ENCODE measurements at places on chromosomes 5 and 9.

GRCh38 chr9:5708414-5708813 is 79.5 kb downstream of the RIC1 start:
- DNase-seq: no peak

DNA sequence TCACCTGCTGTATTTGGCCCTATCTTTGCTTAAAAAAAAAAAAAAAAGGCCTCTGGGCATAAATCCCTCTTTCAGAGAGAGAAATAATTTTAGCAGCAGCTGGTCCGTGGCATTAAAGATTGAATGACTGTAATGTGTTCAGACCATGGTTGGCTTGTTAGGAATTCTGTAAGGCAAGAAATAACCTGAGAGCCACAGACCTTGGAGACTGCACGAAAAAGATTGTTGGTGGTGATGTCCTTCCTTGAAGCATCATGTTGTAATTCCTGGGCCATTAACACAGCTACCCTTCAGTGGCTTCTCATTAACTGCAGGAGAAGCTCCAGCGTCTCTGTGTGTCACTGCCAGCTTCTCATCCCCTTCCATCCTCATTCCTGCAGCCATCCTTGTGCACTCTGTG is 79.0 kb downstream of the SGCD start:
- DNase-seq: no peak

GRCh38 chr5:40261984-40262383 is 417.7 kb upstream of the PTGER4 start:
- DNase-seq: no peak

DNA sequence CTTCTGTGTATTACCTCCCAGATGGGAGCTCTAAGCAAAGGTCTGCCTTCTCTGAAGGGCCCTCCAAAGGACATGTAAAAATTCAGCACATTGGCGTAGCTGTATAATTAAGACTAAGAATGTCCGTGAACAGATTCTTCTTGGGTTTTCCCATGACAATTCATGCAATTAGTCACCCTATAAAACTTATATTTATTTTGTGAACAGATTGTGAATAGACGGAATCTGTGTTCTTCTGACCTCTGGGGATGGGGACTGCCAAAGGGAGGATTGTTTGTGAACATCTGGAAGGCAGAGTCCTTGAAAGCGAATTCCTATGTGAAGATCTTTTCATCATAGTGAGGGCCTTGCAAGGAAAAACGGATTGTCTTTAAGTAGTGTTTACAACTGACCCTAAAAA is 111.3 kb downstream of the EGFLAM start:
- DNase-seq: no peak

DNA sequence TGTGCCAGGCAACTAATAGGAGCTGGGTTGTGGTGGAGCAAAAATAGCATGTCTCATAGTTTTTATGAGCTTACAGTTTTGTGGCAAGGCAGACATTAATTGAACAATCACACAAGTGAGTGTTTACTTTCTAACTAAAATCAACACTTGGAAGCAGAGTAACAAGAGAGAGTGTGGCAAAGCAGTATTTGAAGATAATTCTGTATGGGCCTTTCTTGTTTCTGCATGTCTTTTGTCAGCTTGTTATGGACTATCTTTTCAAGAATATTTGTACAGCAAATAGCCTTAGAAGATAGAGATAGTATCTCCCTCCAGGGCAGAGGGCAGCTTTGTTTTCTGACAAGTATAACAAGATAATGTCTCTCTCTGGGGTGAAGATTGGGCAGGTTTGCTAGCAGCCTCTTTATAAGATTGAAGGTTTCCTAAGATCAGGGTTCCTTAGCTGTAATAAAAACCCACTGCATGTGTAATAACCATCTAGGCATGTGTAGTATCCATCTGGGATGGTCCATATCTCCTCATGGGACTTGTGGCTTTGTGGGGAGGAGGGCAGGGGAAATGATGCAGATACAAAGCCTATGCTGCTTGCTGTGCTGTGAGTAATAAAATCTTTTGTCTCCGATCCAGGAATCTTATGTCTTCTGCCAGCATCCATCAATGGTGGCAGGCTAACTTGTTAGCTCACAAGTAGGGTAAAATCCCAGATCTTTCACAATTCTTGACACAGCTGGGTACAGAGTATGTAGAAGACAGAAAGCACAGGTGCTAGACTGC is 479.9 kb downstream of the KDM4C start:
- no peak for DNase-seq

DNA sequence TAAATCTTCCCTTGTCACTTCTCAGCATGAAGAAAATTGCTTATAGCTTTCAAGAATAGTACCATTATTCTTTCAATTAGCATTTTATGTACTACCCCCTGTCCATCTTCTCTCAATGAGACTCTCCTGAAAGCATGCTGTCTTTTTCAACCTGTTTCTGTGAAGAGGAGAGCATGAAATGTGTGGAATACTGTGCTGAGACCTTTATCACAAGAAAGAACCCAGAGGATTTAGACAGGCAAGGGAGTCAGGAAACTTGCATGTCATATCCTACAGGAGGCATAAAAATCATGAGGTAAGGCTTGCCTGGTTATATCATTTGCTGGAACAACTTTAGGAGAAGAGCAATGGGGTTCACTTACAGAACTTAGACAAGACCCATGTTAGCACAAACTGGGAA is 56.7 kb upstream of the LPAR1 start:
- no peak for DNase-seq

- no peak for DNase-seq
Observed at GRCh38 chr9:4741365-4742089, 525 bp upstream of the AK3 start.

DNA sequence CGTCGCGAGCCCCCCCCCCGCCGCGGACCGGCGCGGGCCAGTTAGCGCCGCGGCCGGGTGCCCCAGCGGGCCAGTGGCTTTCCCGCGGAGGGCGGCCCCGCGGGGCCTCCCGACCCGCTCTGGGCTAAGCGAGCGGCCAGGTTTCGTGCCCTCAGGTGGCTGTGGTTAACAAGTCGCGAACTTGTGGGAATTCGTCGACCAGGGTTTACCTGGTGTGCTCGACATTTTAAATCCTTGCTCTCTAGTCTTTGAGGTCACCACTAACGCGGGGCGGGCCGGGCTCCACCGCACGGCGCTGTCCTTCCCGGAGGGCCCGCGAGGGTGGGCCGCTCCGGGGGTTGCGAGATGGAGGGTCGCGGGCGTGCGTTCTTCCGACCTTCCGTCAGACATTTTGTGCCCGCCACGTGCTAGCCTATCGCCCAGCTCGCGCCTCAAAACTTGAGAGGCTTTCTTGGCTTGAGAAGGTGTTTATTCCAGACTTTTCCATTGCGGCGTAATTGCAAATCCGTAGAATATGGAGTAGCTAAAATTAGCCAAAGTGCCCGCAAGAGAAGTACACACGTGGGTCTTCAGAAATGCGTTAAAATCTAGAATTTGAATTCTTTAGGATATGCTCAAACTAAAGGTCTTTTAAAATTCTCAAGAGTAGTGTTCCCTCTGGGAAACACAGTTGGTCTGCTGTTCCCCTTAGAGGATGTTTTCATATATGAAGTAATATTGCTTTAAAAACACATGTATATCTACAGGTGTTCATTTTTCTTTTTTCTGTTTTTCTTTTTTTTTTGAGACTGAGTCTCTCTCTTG is 2.1 kb downstream of the ANP32B start:
- DNase-seq: peak; percentile 11

DNA sequence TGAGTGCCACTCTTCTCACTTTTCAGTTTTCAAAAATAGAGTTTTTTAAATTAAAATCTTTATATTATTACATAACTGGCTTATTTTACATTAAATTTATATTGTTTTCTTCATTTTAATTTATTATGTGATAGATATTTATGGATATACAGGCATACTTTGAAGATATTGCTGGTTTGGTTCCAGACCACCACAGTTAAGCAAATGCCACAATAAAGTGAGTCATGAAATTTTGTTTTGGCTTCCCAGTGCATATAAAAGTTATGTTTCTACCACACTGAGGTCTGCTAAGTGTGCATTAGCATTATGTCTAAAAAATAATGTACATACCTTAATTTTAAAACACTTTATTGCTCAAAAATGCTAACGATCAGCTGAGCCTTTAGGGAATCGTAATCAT is 47.4 kb downstream of the NDUFS4 start:
- DNase-seq: no peak

DNA sequence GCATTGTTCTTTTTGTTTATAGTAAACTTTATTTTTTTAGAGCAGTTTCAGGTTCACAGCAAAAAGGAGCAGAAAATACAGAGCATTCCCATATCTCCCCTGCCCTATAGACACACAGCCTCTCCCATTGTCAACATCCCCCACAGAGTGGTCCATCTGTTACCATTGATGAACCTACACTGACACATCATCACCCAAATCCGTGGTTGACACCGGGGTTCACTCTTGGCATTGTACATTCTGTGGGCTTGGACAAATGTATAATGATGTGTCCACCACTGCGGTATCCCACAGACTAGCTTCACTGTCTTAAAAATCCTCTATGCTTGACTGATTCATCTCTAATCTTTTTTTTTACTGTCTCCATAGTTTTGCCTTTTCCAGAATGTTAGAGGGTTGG is 120.7 kb upstream of the SPATA31C2 start:
- DNase-seq: no peak

DNA sequence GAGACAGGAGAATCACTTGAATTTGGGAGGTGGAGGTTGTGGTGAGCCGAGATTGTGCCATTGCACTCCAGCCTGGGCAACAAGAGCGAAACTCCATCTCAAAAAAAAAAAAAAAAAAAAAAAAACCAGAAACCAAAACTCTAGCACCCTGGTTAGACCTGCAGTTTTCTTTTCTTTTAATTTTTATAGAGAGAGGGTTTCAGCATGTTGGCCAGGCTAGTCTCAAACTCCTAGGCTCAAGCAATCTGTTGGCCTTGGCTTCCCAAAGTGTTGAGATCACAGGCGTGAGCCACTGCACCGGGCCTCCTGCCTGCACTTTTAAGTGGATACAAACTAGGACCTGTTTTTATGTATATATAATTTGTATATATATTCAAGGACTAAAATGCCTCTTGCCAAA is 12.9 kb upstream of the MTMR12 start:
- DNase-seq: no peak

GRCh38 chr9:130905902-130906734 is 9.5 kb upstream of the QRFP start:
- no peak for DNase-seq

GRCh38 chr9:5978523-5978922 is 36.9 kb downstream of the RANBP6 start:
- no peak for DNase-seq

- no peak for DNase-seq
Observed at GRCh38 chr5:75828029-75828428, 110.8 kb upstream of the POC5 start.

DNA sequence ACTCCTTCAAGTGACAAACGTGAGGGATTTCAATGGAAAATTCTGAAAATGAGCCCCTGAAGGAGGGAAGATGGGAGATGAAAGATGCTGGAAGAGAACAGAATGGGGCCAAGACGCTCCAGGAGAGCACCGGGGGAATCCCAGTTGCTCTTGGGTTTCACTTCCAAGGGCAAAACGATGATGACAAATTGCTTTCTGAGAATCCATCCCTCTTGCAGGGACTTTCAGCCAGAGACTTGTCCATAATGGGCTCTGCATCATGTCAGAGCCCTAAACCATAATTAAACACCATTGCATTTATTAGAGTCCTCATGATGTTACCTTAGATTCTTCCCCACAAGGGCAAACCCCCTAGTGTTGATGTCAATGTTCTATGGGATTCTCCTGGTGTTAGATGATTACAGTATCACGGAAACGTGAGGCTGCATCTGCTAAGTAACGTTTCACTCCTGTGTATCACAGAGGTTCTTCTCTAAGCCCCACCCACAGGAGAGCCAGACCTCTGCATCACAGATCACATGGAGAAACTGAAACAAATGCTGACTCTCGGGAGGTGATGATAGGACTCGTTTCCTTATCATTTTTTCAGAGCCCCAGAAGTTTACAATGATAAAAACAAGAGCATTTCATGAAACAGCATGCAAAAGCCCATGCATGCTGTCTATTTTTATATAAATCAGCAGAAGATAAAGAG is 114.4 kb downstream of the TENT4A start:
- DNase-seq: no peak

GRCh38 chr5:14767053-14767452 is 102.5 kb downstream of the OTULIN start:
- DNase-seq: no peak

GRCh38 chr5:128038643-128039042 is 44.9 kb upstream of the SLC12A2 start:
- peak; percentile 96 for DNase-seq

DNA sequence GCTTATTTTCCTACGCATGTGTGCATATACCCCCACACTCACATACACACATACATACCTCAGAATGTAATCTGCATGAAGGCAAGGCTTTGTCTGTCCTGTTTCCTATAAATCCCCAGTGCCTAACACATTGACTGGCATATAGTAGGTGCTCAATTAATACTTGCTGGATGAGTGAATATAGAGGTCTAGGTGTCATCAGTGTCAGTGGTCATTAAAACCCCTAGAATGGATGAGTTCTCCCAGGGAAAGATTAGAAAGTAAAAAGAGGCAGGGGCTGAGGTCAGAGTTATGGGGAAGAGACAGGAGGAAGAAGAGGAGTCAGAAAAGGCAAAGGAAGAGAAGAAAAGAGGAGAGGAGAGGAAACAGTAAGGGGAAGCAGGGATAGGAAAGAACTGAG is 4.7 kb downstream of the CPLX2 start:
- DNase-seq: no peak

DNA sequence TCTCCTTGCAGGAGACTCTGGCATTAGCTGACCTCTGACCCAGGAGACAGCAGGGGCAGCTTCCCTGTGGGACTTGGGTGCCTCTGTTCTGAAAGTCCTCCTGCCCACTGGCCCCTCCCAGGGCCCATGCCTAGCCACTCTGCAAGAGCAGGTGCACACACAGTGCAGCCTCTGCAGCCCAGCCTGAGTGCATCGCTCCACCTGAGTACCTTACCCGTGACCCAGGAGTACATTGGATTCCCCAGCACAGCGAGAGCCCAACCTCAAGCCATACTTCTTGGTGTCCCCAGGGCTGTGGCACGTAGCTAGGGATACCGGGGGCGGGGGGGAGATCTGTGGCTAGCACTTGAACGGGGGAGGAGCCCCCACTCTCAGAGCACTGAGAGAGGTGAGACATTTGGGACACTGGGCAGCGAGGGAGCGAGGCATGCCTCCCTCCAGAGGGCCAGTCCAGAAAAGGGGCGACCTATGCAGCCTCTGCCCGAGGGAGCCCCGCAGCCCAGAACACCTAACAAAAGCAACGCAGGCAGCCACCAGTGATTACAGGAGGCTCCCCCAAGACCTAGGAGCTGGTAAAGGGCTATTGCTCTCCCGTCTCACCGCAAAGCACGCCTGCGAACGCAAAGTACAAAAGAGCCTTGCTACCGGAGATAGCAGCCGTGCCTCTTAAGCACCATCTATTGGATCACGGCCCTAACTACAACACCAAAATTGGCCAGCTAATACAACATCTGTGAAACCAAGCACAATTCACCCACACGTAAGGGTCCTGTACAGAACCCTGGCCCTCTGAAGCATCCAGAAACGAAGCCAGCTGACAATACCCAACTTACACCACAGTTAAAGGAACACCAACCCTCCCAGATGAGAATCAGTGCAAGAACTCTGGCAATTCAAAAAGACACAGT is 826 bp upstream of the PRDM9 start:
- DNase-seq: no peak

DNA sequence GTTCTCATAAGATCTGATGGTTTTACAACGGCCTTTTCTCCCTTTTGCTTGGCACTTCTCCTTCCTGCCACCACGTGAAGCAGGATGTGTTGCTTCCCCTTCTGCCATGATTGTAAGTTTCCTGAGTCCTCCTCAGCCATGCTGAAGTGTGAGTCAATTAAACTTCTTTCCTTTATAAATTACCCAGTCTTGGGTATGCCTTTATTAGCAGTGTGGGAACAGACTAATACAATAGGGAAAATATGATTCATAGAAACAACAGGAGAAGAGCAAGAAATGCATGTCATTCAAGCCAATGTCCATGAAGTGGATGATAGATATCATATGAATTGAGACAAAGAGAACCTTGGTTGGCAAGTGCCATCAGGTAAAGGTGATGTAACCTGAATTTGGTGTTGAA is 128.3 kb upstream of the HAPLN1 start:
- peak; percentile 51 for DNase-seq

Data from kidney capillary endothelial cell (primary cell).